ENCODE measurements at places on chromosomes 7 and 10.

DNA sequence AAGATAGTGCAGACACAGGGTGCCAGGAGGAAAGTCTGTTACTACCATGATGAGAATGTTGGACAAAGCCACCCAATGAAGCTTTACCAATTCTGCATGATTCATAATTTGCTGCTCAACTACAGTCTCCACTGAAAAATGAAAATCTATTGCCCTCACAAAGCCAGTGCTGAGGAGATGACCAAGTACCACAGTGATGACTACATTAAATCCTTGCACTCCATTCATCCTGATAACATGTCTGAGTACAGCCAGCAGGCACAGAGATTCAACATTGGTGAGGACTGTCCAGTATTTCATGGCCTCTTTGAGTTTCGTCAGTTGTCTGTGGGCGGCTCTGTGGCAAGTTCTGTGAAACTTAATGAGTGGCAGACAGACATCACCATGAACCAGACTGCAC, 144.0 kb downstream of the PLCE1 start:
- no peak for DNase-seq

DNA sequence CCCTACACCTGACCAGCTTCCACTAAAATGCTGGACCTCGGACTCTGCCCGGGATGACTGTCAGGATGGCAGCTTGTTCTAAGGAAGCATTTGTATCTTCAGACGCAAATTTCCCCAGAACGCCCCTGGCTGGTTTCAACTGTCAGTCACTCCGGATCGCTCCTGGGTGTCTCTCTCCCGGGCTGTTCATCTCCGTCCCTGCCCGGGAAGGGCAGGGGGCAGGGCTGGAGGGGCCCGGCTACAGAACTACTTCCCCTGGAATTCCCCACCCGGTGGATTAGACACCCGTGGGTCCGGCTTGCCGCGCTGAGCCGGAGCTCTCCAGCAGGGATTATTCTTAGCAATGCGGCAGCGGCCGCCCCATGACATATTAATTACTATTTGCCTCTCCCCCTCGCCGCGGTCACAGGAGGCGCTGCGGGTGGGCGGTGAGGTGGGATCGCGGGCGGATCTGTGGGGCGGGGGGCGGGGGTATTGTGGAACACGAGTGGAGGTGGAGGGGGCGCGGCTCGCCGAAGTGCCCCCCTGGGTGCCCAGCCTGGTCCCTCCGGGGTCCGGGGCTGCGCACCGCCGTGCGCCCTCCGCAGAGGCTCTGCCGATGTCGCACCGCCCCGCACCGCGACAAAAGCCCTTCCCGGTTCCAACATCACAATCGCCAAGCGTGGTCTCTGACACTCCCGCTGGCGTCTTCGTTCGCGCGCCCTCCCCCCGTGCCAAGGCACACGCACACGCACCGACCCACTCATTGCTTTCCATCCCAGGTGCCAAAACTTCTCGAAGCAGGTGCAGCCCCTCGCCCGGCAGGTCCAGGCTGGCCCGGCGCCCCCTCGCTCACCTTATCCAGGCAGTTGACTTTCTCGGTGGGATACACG, 276.1 kb upstream of the NEBL start:
- DNase-seq, result peak; percentile 70

DNA sequence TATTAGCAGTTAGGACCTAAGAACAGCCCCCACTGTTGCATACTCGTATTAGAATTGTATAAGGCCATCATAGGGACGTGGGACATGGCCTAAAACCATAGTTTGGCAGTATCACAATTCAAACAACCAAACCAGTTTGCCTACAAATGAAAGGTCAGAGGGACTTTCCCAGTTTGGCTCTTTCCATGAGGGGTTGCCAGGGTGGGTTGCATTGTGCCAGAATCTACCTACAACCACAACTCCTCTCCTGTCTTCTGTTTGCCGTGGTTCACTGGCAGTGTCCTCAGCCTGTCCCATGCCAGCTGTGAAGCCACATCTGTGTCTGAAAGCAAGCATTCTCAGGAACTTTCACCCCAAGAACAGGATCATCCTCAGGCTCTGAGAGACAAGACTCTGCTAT, 44.5 kb downstream of the PIK3AP1 start:
- DNase-seq, result no peak

DNA sequence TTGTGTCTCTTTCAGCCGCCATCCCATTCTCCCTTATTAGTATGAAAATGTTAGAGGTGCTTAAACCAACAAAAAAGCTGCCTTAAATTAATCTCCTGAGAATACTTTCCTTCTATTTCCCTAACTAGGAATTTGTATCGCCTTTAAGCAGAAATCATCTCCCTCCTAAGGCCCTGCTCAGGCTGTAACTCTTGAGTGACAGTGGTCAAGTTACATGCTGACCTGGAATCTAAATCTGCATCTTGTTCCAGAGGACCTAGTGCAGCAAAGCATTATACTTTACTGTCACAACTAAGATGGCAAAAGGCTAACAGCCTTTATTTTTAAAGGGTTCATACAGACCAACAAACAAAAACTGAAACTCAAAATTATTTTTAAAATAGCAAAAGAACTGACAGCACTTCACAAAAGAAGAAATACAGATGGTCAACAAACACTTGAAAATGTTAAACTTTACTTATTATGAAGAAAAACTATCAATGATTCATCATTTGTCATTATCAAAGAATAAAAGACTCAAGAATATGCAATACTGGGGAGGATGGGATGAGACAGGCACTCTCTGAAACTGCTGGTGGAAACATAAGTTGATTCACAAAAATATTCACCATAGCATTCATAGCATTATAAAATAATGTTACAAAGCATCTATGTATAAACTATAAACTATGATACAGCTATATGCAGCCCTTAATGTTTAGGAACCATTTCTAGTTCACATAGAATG, 11.0 kb downstream of the CYREN start:
- no peak for DNase-seq

Measured in SK-N-SH (cell line).